ENCODE measurements at places on chromosomes 16 and 17. TPM values are rescaled to one million over a fixed set of nuclear protein-coding genes. Genes with fewer than 3 reads are reported as not detected.

Gene TCAP
- total RNA-seq = 1.4 TPM

Gene CCL17
- not detected for total RNA-seq

Gene PVALEF
- total RNA-seq = not detected

Gene OR3A2
- not detected for total RNA-seq

Gene CDH13
- 23.0 TPM for total RNA-seq

Gene SAMD14
- 10.8 TPM for total RNA-seq

DNA sequence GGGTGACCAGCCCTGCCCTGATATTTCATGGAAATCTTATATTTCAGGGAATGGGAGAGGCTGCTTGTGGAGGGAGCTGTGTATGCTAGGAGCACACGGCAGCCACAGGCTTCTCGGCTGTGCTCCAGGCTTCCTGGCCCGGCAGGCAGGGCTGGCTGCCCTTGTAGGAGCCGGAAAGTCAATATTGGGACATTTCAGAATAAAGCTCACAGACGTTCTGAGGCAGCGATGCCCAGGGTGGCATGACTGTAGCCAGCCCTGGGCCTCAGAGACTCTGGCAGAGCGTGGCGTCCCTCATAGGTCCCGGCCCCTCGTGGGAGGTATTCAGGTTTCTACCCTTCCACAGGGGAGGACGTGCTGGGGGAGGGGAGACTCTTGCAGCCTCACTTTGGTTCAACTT, 65.7 kb downstream of the BANP start:
- no peak overlapping the region for H3K4me3 ChIP-seq
- no peak for DNase-seq
- no peaks in the 10 kb centered on the region for H3K36me3 ChIP-seq
- H3K27ac ChIP-seq = no peak overlapping the region
- H3K27me3 ChIP-seq = no peaks in the 10 kb centered on the region

DNA sequence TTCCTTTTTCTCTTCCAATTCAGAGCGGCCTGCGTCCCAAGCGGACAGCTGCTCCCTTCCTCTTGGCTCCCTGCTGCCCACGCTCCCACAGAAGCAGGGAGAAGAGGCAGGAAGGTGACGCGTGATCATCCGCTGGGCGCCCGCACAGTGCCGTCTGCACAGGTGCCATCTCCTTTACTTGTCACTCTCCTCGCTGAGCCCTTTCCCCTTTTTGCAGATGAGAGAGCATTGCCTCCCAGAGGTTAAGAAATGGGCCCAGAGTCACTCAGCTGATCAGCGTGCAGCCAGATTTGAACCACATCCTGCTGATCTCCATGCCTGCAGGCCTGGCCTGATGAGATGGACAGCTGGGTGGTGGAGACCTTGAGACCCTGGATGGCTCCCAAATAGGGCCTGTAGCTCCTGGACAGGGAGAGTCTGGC, 299.8 kb downstream of the SEC14L1 start:
- H3K36me3 ChIP-seq = no peaks in the 10 kb centered on the region
- no peak overlapping the region for H3K4me3 ChIP-seq
- H3K27ac ChIP-seq = no peak overlapping the region
- H3K27me3 ChIP-seq = no peaks in the 10 kb centered on the region
- H3K4me1 ChIP-seq = peaks cover 35% of the 10 kb centered on the region

GRCh38 chr17:32103476-32104113, 38.7 kb upstream of the RHOT1 start:
- H3K27me3 ChIP-seq = no peaks in the 10 kb centered on the region
- peak; percentile 49 for DNase-seq

GRCh38 chr17:69406941-69407340, 7.6 kb upstream of the MAP2K6 start:
- DNase-seq = no peak
- H3K27me3 ChIP-seq = no peaks in the 10 kb centered on the region
- H3K27ac ChIP-seq = no peak overlapping the region
- no peaks in the 10 kb centered on the region for H3K4me1 ChIP-seq
- no peak overlapping the region for H3K4me3 ChIP-seq

GRCh38 chr17:41957031-41957868, 9.3 kb upstream of the CNP start:
- H3K4me1 ChIP-seq = peaks cover 17% of the 10 kb centered on the region
- no peaks in the 10 kb centered on the region for H3K27me3 ChIP-seq
- no peak overlapping the region for H3K4me3 ChIP-seq
- no peak for DNase-seq

DNA sequence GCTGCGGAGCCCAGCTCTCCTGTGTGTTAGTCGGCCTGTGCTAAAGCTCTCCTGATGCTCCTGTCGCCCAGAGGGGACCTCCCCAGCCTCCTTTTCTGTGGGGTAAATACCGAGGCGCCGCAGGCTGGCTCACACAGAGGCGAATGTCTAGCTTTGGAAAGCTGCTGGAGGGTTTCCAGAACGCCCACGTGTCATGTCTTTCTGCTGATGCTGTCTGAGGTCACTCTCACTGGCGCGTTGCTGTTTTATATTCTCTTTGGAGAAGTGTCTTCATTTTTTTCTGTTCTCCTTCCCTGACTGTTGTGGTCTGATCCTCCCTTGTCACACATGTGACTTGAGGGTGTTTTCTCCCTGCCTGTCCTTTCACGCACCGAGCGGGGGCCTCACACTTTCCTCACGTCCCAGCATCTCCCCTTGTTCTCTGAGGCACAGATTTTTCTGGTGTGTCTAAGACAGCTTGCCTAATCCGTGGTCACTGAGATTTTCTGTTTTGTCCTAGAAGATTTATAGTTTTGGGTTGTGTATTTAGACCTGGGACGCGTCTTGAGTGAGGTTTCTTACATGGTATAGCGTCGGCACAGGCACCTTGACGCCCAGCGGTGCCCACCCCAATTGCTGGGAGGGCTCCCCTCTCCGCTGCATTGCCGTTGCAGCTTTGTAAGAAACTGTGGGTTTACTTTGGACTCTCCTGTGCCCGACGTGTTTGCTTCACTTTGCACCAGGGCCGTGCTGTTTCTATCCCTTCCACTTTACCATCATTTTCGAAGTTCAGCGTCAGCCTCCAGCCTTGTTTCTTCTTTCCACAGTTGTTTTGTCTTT, 92.1 kb upstream of the ZNF750 start:
- no peak overlapping the region for H3K4me3 ChIP-seq
- DNase-seq = peak; percentile 91
- no peaks in the 10 kb centered on the region for H3K27me3 ChIP-seq
- peak overlapping the region; percentile 90 for H3K27ac ChIP-seq
- H3K4me1 ChIP-seq = peaks cover 21% of the 10 kb centered on the region

DNA sequence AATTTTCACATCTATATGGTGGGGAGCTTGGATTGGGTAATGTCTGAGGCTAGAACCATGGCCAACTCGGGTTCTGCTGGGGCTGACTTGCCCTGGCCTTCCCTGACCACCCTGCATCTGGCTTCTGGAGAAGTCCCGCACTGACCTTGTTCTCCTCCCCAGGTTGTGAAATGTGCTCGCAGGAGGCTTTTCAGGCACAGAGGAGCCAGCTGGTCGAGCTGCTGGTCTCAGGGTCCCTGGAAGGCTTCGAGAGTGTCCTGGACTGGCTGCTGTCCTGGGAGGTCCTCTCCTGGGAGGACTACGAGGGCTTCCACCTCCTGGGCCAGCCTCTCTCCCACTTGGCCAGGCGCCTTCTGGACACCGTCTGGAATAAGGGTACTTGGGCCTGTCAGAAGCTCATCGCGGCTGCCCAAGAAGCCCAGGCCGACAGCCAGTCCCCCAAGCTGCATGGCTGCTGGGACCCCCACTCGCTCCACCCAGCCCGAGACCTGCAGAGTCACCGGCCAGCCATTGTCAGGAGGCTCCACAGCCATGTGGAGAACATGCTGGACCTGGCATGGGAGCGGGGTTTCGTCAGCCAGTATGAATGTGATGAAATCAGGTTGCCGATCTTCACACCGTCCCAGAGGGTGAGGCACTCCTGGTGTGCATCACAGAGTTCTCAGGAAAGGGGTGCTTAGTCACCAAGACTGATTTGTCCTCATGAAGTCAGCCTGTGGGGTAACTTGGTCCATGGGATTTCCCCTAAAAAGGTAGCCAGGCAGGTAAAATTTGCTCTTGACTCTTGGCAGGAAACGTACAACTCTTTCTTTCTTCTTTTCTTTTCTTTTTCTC, 6.1 kb downstream of the NOD2 start:
- H3K36me3 ChIP-seq = no peaks in the 10 kb centered on the region

- no peak for DNase-seq
- peaks cover 2% of the 10 kb centered on the region for H3K4me1 ChIP-seq
- H3K27ac ChIP-seq = no peak overlapping the region
- no peaks in the 10 kb centered on the region for H3K36me3 ChIP-seq
- no peak overlapping the region for H3K4me3 ChIP-seq
Observed at GRCh38 chr16:64870859-64871258, 251.0 kb downstream of the CDH11 start.

GRCh38 chr16:2962334-2963073, 1.6 kb upstream of the KREMEN2 start:
- H3K27me3 ChIP-seq = peaks cover 44% of the 10 kb centered on the region
- no peak overlapping the region for H3K27ac ChIP-seq
- DNase-seq = no peak
- no peak overlapping the region for H3K4me3 ChIP-seq
- H3K4me1 ChIP-seq = peaks cover 13% of the 10 kb centered on the region

GRCh38 chr17:1484060-1484535, 8.4 kb downstream of the MYO1C start:
- no peaks in the 10 kb centered on the region for H3K27me3 ChIP-seq
- no peak overlapping the region for H3K4me3 ChIP-seq
- H3K27ac ChIP-seq = no peak overlapping the region
- peaks cover 9% of the 10 kb centered on the region for H3K36me3 ChIP-seq

DNA sequence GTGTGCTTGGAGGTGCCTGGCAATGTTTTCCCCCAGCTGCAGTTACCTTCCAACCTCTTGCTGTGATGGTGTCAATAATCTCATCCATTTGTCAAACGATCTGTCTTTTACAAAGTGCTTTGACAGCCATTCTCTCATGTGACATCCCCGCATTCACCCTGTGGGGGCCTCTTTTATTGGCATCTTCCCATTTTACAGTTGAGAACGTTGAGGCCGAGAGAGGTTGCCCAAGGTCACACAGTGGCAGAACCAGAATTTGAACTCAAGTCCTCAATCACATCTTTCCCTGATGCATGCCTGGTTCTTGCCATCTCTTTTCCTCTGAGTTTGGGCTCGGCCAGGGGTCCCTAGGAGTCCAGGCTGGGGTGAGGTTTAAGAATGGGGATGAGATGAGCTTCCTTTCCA, 1.5 kb downstream of the TAOK2 start:
- H3K4me1 ChIP-seq = peaks cover 23% of the 10 kb centered on the region
- H3K27ac ChIP-seq = no peak overlapping the region
- H3K4me3 ChIP-seq = peak overlapping the region; percentile 82
- peaks cover 25% of the 10 kb centered on the region for H3K36me3 ChIP-seq

- no peaks in the 10 kb centered on the region for H3K27me3 ChIP-seq
- H3K4me3 ChIP-seq = no peak overlapping the region
- DNase-seq = no peak
- no peak overlapping the region for H3K27ac ChIP-seq
- H3K4me1 ChIP-seq = peaks cover 12% of the 10 kb centered on the region
- H3K36me3 ChIP-seq = no peaks in the 10 kb centered on the region
Observed at GRCh38 chr17:50916026-50916707, 50.0 kb upstream of the TOB1 start.

DNA sequence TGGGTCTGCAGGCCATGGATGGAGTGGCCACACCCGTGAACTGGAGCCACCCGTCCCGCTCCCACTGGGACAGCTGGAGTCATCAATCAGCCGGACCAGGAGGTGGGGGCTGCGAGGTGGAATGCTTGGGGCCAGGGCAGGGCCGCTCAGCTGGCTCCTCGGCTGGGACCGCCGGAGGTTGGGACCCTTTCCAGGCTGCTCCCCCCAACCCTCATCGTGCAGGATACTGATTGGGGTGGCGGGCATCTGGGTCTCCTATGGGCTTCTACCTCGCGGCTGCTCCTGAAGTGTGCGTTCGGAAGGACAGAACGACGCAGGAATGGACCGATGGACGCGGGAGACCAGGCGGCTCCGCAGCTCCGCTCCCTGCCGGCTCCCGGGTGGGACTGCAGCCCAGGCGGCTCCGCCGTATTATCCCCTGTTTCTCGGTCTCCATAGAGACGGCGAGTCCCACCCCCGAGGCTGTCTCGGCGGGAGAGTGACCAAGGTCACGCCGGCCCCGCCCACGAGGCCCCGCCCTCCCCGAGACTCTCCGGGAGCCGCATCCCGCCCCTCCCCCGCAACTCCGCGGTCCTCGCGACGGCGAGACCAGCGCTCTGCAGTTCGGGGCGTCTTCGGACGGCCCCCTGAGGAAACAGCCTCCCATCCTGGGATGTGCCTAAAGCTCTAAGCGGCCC, at the start of gene TPPP3:
TPPP3 (minus strand) TSS at position 388 of the 677 bp plus-strand sequence. CDS start 2,387 bp downstream, outside the sequence.
- peak within 1 kb of the TSS; percentile 41 for H3K4me3 ChIP-seq
- H3K27ac ChIP-seq = no peak within 1 kb of the TSS
- peak; percentile 49 for DNase-seq
- H3K36me3 ChIP-seq = no peaks in the 10 kb centered on the region
- H3K27me3 ChIP-seq = peaks cover 3% of the 10 kb centered on the region

- peak; percentile 93 for DNase-seq
- H3K27ac ChIP-seq = peak overlapping the region; percentile 66
- H3K4me1 ChIP-seq = peaks cover 20% of the 10 kb centered on the region
- H3K27me3 ChIP-seq = peaks cover 8% of the 10 kb centered on the region
- peak overlapping the region; percentile 24 for H3K4me3 ChIP-seq
Observed at GRCh38 chr16:10827691-10828341, 9.2 kb upstream of the TVP23A start.

DNA sequence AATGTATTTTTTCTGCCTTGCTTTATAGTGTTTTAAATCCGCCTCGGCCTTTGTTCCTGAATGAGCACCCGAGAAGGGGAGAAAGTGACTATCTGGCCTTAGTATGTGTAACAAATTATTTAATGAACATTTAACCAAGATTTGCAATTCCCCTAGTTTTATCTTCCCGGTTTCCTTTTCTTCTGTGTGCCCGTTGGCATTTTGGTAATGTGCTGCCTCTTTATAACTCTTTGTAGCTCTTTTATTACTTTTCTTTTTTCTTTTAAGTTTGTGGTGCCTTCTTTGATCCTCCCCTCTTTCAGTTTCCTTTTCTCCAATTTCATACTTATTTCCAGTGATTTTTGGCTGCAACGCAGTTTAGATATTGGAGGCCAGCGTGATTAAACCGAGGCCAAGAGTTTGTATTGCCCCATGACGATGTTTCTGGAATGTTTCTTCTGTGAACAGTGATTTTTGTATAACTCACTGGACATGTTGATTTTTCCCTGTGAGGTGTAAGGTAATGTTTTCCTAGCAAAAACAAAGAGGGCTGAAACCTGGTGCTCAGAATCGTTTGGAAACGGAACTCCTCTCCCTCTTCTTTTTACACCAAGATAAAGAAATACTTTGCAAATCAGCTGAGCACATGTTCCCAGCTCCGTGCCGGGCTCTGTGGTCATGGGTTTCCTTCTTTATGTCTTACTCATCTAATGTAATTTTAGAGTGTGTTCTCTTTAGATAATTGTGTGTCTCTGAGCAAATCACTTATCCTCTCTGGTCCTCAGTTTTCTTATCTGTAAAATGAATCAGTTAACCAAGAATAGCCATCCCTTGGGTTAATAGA, 344.3 kb downstream of the WWOX start:
- H3K36me3 ChIP-seq = no peaks in the 10 kb centered on the region
- no peak overlapping the region for H3K27ac ChIP-seq
- no peaks in the 10 kb centered on the region for H3K4me1 ChIP-seq
- H3K27me3 ChIP-seq = no peaks in the 10 kb centered on the region

Data from astrocyte (in vitro differentiated cells and primary cell).